ENCODE measurements at places on chromosomes 6 and 20.
A peak's percentile ranks its signal among the peaks of the same experiment; 100 is the strongest.

DNA sequence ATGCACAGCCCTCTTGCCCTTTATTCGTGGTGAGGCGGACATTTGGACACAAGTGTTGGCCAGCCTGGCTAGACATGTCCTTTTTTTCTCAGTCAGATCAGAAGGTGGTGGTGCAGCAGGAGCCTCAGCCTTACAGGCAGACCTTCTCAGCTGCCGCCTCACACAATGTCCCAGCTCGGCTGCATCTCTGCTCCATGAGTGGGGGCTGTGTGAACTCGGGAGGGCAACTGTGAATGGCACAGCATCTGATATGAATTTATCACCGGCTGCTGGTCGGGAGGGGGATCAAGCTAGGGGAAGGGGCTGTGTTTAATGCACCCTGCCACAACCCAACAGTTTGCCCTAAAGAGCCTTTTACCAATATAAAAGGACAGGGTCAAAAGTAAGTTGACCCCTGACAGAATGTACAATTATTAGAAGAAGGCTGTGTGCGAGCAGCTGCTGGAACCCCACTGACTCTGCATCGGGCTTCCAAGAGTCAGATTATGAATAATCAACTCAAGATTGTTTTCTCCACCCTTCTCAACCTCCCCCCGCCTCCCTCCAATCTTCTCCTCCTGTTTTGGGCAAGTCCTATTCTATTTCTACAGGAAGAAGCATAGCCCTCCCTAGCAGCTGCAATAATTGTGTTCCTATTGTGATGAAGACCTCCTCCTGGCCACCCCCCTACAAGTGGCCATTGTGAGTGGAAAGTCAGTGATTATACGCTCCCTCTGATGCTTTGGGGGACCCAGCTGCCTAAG lies 245.2 kb downstream of the PKHD1 start:
- no peaks in the 10 kb centered on the region for H3K36me3 ChIP-seq
- H3K4me1 ChIP-seq: no peaks in the 10 kb centered on the region
- no peaks in the 10 kb centered on the region for H3K27me3 ChIP-seq

DNA sequence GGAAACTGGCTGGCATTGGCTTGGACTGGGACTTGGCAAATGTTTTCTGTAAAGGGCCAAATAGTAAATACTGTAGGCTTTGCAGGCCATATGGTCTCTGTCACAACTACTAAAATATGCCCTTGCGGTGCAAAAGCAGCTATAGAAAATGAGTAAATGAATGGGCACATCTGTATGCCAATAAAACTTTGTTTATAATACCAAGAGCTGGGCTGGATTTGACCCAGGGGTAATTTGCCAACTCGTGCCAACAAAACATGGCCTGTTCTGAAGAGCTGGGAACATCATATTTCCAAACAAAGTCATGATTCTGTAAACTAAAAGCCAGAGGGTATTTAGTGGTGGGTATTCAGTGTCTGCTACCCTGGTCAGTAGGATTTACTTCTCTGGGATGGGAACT lies 320.1 kb upstream of the SOX4 start:
- DNase-seq: no peak
- H3K27ac ChIP-seq: no peak overlapping the region
- H3K27me3 ChIP-seq: no peaks in the 10 kb centered on the region
- no peaks in the 10 kb centered on the region for H3K36me3 ChIP-seq

GRCh38 chr6:118617417-118617816 lies 34.0 kb downstream of the CEP85L start:
- no peaks in the 10 kb centered on the region for H3K27me3 ChIP-seq
- peaks cover 13% of the 10 kb centered on the region for H3K36me3 ChIP-seq
- H3K27ac ChIP-seq: no peak overlapping the region
- peaks cover 23% of the 10 kb centered on the region for H3K4me1 ChIP-seq

DNA sequence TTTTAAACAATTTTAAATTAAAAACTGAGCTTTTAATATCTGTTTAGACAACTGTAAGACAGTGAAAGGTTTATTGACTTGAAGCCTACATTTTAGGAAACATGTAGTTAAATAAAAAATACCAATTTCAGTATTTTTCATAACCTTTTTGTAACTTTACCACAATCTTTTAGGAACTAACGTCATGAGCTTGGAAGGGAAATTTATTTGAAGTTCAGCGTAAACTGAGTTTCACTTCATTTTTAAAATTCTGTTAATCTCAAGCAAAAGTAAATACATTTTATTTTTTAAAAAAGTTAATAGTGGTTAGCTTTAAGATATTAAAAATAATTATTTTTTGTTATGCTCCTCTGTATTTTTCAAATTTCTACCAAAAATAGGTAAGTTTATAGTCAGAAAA lies 5.5 kb downstream of the CST7 start:
- no peak overlapping the region for H3K27ac ChIP-seq
- no peaks in the 10 kb centered on the region for H3K27me3 ChIP-seq

DNA sequence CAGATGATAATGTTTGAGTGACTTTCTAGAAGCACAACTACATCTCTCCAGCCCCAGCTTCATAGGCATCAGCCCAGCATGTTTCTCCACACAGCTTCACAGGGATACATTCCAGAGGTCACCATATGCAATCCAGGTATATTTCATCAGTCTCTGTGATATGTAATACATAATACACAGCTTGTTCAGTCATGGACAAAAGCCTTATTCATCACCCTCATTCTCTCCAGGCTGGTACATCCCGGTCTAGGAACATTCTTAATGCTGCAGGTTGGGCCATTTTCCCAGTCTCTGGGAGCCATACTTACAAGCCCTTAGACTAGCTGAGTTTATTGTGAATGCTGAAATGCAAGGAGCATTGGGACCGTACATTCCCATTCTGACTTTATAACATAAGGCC lies 169.4 kb downstream of the TMEM200A start:
- H3K27me3 ChIP-seq: no peaks in the 10 kb centered on the region
- H3K27ac ChIP-seq: no peak overlapping the region
- no peak for DNase-seq
- H3K36me3 ChIP-seq: no peaks in the 10 kb centered on the region

- DNase-seq: peak; percentile 21
These were observed 1089.3 kb upstream of the DEFB115 start for GRCh38 chr20:30168025-30168799.
